ENCODE measurements at places on chromosomes 5 and 9.

GRCh38 chr9:86408121-86408520 lies 53.9 kb upstream of the TUT7 start:
- no peak for DNase-seq

DNA sequence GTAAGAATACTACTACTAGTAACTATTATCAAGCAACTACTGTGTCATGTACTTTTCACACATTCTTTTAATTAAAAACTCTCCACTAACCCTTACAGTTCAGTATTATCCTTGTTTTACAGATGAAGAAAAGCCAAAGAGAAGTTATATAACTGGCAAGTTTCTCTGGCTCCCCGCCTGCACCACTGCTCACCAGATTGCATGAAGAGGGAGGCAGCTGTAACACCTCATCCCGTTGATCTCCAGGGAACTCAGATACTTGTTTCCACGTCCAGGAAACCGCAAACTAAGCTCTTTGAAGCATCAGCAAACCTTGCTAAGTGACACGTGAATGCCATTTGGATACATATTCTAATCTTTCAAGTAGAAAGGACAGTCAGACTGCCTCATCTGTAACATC lies 70.3 kb downstream of the RIGI start:
- DNase-seq: no peak

DNA sequence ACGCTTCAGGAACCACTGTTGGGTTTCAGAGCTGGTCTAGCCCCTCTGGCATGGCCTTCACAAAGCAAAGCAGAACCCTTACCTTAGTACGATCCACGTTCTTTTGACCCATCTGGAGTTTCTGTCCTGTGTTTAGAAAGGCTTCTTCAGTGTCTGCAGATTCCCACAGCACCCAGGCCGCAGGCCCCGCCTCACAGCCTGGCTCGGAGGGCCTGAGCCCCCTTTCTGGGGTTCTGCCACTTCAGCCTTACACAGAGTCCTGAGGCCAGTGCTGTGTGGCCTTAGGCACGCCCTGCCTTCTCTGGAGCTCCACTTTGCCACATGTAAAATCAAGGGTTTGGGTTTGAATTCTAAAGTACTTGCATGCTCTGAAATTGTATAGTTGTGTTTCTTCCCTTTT lies 31.6 kb upstream of the PRDM12 start:
- no peak for DNase-seq

DNA sequence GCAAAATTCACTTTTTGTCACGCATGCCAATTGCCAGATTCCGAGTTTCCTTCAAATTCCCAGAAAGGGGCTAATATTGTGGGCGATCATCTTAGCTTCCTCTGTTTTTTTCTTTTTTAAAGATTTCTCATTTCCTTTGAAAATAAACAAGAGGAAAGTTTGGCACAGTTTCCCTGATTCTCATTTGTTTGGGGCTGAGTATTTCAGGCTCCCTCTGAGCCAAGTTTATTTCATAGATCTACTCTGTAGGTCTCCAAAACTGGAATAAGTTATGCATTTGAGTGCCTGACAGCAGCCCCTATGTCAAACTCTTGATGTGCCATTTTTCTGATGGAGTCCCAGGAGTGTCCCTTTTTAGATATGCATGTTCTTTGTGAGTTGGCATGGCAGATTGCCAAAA lies 1297.2 kb upstream of the WWC1 start:
- DNase-seq: no peak

DNA sequence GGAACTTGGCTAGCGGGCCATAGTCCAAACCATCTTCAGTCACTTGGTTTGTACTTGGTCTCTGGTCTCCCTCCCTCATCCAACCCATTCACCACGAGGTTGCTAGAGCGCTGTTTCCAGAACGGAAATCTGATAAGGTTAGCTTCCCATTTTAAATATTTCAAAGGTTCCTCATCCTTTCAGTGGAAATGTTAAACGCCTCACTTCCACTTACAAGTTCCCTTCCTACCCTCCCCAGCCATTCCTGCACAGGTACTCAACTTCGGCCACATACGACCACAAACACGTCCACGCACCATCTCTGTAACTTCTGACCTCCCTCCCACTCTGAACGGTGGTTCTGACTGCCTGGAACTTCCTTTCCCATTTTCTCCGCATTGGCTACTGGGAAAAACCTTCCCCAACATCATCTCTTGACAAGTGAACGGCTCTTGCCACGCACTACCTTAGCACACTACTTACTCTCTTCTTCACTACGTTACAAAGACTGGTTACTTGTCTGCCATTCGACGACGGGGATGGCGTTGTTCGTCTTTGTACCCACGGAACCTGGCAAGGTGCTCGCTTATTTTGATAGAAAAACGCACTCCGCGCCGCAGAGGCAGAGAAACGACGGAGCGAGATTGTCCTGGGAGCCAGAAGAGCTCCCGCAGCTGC lies 629 bp downstream of the CCNH start:
- peak; percentile 61 for DNase-seq

GRCh38 chr9:97852399-97853055 lies 499 bp upstream of the FOXE1 start:
- no peak for DNase-seq
